ENCODE measurements at places on chromosomes 12 and 14. TPM values are rescaled to one million over a fixed set of nuclear protein-coding genes. Genes with fewer than 3 reads are reported as not detected.

DNA sequence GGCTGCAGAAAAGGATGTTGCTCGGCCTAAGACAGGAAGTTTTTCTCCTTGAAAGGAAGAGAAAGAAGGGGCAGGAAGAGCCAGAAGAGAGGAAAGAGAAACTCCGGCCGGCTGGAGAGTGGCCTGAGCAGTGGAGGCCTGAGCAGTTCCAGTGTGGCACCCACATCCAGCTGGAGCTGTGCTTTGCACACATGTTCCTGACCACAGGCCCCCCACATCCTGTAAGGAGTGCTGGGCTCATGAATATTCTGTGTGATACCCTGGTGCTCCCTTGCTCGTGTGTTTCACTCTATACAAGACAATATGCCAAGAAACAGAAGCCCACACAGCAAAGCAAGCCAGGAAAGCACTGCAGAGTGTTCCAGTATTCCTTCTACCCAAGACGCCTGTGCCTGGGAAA, 27.1 kb downstream of the POLE start:
- no peak for DNase-seq
- no peak overlapping the region for H3K27ac ChIP-seq
- no peaks in the 10 kb centered on the region for H3K27me3 ChIP-seq
- no peaks in the 10 kb centered on the region for H3K4me1 ChIP-seq
- no peak overlapping the region for H3K4me3 ChIP-seq

DNA sequence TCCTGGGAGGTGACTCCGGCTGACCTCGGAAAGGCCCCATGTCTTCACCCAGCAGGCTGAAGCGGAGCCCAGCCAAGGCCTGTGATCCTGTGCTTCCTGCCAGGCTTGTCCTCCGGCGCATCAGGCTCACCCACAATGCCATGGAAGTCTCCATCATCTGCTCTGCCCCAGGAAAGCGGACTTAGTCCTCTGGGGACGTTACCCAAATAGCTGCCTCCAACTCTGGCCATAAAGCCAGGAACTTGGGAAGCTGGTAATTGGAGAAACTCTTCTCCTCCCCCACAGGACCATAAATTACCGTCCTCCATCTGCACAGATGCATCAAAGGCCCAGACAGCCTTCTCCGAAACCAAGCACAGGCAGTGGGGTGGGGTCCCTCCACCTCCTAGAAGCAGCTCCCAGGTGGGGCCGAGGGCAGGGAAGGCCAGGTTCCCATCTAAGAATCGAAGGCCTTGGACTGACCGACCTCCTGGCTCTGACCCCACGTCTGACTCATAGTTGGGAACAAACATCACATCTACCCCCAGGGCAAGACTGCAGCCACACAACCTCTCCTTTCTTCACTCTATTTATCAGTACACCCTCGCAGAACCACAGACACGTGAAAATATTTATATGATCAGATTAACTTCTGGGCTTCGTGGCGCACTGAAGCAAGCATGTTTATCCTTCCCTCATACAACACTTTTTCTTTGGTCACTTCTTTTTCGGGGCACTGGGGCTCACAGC, 56.4 kb downstream of the PITPNM2 start:
- peaks cover 47% of the 10 kb centered on the region for H3K4me1 ChIP-seq
- no peaks in the 10 kb centered on the region for H3K36me3 ChIP-seq
- peak; percentile 44 for DNase-seq
- H3K4me3 ChIP-seq, result no peak overlapping the region
- no peaks in the 10 kb centered on the region for H3K27me3 ChIP-seq

The DNAH10 gene
- 0.07 TPM for total RNA-seq

The CLMN gene
- 0.09 TPM for total RNA-seq

DNA sequence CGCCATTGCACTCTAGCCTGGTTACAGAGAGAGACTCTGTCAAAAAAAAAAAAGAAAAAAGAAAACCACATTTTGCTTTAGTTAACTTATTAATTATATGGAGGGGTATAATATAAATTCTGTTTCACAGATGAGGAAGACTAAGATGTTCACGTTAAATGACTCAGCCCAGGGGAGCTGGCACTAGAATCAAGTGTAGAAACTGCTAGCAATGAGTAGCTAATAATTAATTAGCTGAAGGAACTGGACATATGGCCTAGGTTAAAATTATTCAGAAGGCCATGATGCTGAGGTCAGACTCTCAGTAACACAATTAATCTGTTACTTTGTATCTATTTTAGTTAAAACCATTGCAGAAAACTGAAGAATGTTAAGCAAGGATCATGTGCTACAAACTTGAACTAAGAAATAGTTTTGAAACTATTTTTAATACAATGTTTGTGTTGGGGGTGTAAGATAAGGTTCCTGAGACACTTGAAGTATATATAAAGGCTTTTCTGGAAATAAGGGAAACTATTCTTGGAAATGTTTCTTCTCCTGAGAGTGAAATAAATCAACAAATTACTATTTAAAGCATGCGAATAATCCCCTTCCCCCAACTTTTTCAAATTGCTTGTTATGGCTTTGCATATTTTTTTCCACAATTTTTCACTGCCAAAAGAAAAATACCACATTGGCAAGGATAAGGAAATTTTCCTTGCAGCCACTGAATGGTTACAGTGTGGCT, 589.3 kb downstream of the SOX5 start:
- no peaks in the 10 kb centered on the region for H3K4me1 ChIP-seq
- H3K27me3 ChIP-seq, result no peaks in the 10 kb centered on the region
- H3K4me3 ChIP-seq, result no peak overlapping the region
- DNase-seq, result no peak
- no peaks in the 10 kb centered on the region for H3K36me3 ChIP-seq

DNA sequence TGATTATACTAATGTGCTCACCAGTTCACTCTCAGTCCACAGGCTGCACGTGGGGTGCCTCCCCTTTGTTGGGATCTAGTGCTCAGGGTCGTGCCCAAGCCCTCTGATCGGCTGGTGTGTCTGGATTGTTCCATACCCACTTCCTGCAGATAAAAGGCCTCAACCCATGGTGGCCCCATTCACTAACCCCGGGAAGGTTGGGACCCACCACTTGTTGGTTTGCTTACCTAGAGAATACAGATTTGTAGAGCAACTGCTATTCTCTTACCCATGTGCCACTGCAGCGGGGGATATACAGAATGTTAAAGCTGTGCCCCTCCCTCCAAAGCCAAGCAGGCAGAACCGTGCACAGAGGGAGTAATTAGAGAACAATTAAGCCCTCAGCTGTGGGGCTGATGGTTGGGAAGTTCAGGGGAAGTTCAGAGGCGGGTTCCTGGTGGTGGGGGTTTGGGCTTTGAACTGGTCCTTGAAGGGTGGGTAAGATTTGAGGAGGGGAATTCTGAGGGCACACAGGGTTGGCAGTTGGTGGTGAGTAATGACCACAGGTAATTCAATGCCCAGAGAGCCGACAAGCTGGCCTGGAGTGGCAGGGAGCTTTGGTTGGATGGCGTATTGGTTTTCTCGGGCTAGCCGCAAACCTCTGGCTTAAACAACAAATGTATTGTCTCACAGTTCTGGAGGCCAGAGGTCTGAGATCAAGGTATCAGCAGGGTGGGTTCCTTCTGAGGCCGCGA, 68.8 kb downstream of the ADCK1 start:
- no peaks in the 10 kb centered on the region for H3K27me3 ChIP-seq
- peaks cover 11% of the 10 kb centered on the region for H3K4me1 ChIP-seq
- no peak overlapping the region for H3K4me3 ChIP-seq
- no peak for DNase-seq

The PPP1R1A gene
- total RNA-seq, result not detected

The GRIN2B gene
- total RNA-seq, result not detected

GRCh38 chr12:52598966-52599365, 2.3 kb downstream of the KRT72 start:
- no peaks in the 10 kb centered on the region for H3K27me3 ChIP-seq
- peaks cover 10% of the 10 kb centered on the region for H3K4me1 ChIP-seq
- no peak overlapping the region for H3K27ac ChIP-seq
- no peaks in the 10 kb centered on the region for H3K36me3 ChIP-seq

DNA sequence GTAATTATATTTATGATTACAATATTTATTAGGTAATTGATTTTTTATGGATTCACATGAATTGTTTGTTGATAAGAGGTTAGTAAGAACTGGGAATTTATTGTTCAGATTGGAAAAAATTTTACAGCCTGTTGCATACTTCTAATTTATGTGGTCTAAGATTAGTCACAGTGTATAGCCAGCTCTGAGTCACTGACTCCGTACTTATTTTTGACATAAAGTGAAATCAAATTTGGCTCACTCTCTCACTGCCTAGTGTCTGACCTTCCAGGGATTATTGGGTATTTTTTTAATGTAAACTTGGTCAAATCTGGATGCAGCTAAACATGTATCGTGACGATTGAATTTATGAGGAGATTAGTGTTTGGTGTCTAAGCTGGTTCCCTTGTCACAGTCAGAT, 109.3 kb downstream of the PTPRQ start:
- no peaks in the 10 kb centered on the region for H3K36me3 ChIP-seq
- H3K27ac ChIP-seq, result no peak overlapping the region
- no peaks in the 10 kb centered on the region for H3K4me1 ChIP-seq
- DNase-seq, result no peak
- H3K4me3 ChIP-seq, result no peak overlapping the region

DNA sequence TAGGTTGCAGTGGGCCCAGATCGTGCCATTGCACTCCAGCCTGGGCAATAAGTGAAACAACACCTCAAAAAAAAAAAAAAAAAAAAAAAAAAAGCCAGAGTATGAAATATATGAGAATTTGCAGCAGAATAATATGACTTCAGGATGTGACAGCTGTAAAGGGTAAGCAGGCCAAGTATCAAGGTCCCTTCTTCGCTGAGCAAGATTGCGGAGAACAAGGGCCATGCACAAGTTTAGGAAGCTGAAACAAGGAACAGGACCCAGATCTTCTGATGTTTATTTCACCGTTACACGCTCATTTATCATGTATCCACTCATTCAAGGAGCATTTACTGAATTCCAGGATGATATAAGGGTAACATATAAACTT, 659 bp upstream of the FOXJ2 start:
- H3K4me1 ChIP-seq, result peaks cover 34% of the 10 kb centered on the region
- H3K27ac ChIP-seq, result peak overlapping the region; percentile 78
- no peaks in the 10 kb centered on the region for H3K27me3 ChIP-seq
- DNase-seq, result no peak
- 0 out of 3 replicates have a peak, but pooled peaks cover 6% of the 10 kb centered on the region for H3K36me3 ChIP-seq
- peak overlapping the region; percentile 62 for H3K4me3 ChIP-seq

DNA sequence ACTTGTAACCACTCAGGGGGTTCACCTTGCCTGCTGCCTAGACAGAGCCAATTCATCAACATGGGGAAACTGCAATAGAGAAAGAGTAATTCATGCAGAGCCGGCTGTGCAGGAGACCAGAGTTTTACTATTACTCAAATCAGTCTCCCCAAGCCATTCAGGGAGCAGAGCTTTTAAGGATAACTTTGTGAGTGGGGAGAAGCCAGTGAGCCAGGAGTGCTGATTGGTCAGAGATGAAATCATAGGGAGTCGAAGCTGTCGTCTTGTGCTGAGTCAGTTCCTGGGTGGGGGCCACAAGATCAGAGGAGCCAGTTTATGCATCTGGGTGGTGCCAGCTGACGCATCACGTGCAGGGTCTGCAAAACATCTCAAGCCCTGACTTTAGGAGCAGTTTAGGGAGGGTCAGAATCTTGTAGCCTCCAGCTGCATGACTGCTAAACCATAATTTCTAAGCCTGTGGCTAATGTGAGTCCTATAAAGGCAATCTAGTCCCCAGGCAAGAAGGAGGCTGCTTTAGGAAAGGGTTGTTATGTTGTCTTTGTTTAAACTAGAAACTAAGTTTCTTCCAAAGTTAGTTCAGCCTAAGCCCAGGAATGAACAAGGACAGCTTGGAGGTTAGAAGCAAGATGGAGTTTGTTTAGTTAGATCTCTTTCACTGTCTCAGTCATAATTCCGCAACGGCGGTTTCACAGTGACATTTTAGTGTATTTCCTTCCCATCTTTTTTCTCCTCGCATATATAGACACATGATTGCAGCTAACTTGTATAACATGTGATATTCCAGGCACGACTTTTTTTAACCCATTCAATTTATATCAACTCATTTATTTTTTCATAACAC, 68.9 kb upstream of the NCOR2 start:
- H3K27me3 ChIP-seq, result no peaks in the 10 kb centered on the region
- H3K27ac ChIP-seq, result peak overlapping the region; percentile 57
- DNase-seq, result peak; percentile 92
- H3K4me1 ChIP-seq, result peaks cover 40% of the 10 kb centered on the region

GRCh38 chr12:108879615-108880254, at the start of gene DAO:
DAO (plus strand) TSS chr12:108880092; CDS start chr12:108885007, 4,915 bp downstream.
- no peak within 1 kb of the TSS for H3K27ac ChIP-seq
- DNase-seq, result no peak
- no peaks in the 10 kb centered on the region for H3K4me1 ChIP-seq
- peaks cover 21% of the 10 kb centered on the region for H3K27me3 ChIP-seq

GRCh38 chr14:90892970-90893369, 76.7 kb upstream of the TTC7B start:
- H3K4me1 ChIP-seq, result no peaks in the 10 kb centered on the region
- H3K4me3 ChIP-seq, result no peak overlapping the region
- no peak for DNase-seq
- peaks cover 5% of the 10 kb centered on the region for H3K36me3 ChIP-seq
- no peak overlapping the region for H3K27ac ChIP-seq

- DNase-seq, result peak; percentile 58
- H3K27ac ChIP-seq, result no peak overlapping the region
- peaks cover 4% of the 10 kb centered on the region for H3K4me1 ChIP-seq
- no peaks in the 10 kb centered on the region for H3K27me3 ChIP-seq
Observed at GRCh38 chr12:64633940-64634337, 23.6 kb downstream of the RASSF3 start.

- H3K4me3 ChIP-seq, result peak within 1 kb of the TSS; percentile 29
- no peaks in the 10 kb centered on the region for H3K27me3 ChIP-seq
- no peaks in the 10 kb centered on the region for H3K36me3 ChIP-seq
- no peak for DNase-seq
Observed at GRCh38 chr14:41606532-41607303, at the start of gene LRFN5. LRFN5 (plus strand) TSS chr14:41606876.

GRCh38 chr12:115078990-115079389, 395.0 kb upstream of the TBX3 start:
- H3K27ac ChIP-seq, result no peak overlapping the region
- H3K36me3 ChIP-seq, result no peaks in the 10 kb centered on the region
- no peak for DNase-seq
- H3K27me3 ChIP-seq, result peaks cover 10% of the 10 kb centered on the region
- no peak overlapping the region for H3K4me3 ChIP-seq

The GUCY2C gene
- not detected for total RNA-seq

DNA sequence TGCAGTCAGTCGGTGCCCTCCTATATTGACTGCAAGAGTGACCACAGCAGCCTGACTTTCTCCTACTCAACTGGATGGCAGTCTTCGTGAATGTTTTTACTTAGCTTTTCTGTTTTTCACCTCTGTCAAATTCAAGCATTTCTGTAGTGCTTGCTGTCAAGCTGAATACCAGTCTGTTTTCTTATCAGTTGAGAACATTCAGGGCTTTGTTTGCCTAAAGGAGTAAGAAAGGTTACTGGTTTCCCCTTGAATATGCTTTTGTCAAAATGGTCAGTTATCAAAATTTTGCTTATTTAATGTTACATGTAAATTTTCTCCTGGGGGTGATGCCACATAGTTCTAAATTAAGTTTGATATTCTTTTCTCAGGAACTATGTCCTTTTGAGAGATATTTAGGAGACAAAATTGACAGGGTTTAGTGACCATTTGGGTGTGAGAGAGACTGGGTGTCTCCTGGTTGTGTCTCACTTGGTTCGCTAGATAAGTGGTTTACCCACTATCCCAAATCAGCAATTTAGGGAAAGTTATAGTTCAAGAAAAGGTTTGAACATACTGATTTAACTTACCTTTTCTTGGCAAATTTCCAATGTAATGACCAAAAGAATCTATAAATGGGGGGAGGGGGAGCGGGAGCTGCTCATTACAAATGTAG, 366.3 kb downstream of the TMTC2 start:
- H3K27me3 ChIP-seq, result no peaks in the 10 kb centered on the region
- no peak overlapping the region for H3K4me3 ChIP-seq
- H3K27ac ChIP-seq, result peak overlapping the region; percentile 73
- no peaks in the 10 kb centered on the region for H3K36me3 ChIP-seq
- DNase-seq, result peak; percentile 11

The TMEM263 gene
- 26.7 TPM for total RNA-seq
